ENCODE measurements at places on chromosomes 12 and 14.

GRCh38 chr14:100849115-100849781 is 23.3 kb downstream of the MEG3 start:
- peak; percentile 92 for DNase-seq

DNA sequence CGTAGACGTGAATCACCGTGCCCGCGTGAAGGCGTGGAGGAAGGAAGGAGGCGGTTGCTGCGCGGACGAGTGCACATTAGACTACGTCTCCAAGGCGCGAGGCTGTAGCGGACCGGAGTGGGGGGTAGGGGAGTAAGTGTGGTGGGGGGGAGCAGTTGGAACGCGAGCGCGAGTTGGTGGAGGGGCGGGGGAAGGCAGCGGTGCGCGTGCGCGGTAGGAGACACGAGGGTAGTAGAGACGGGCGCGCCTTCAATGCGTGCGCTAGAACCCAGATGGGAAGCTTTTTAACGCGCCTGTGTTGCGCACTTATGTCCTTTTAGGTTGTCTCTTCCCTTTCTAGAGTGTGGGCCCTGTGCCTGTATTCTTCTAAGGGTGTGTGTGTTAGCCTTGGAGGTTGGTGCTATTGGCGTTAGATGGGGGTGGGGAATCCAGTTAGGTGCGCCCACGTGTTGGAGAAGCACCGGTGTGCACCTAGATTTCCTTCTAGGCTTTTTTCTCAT is 604 bp downstream of the EIF4B start:
- DNase-seq = peak; percentile 79

- DNase-seq = no peak
These were observed 8.8 kb downstream of the TAS2R13 start for GRCh38 chr12:10900530-10900929.

- DNase-seq = peak; percentile 79
These were observed 31.2 kb downstream of the TMCC3 start for GRCh38 chr12:94618995-94619695.

GRCh38 chr12:105487963-105488362 is 157.5 kb downstream of the C12orf75 start:
- DNase-seq = no peak

DNA sequence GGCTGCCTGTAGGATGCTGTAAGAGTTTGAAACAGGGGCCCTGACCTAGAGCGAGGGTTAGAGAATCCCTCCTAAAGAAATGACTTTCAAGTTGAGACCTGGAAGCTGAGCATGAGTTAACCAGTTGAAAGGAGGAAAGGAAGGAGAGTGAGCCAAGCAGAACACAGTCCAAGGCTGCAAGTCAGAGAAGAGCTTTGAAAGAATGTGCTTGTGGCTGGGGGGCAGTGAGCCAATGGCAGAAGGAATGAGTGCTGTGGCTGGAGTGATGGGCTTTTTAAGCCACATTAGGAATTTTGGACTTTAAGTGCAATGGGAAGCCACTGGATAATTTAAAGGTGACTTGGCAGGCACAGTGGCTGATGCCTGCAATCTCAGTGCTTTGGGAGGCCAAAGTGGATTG is 18.1 kb downstream of the CDKN1B start:
- DNase-seq = no peak

DNA sequence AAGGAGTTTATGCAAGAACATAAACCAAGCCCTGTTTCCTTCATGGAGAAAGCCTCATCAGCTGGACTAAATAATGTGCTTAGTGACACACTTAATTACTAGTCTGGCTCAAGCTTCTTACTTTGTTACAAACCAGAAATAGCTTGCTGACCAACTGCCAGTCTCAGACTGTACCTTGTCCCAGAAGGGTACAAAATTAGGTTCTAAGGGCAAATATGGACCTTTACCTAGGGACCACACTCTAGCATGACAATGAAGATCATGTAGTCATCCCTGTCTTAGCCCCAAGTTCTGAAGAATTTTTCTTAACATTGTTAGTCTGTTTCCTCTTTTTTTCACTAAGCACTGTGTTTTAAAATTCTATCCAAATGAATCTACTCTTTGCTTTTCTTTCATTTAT is 2.2 kb downstream of the AMN1 start:
- no peak for DNase-seq

DNA sequence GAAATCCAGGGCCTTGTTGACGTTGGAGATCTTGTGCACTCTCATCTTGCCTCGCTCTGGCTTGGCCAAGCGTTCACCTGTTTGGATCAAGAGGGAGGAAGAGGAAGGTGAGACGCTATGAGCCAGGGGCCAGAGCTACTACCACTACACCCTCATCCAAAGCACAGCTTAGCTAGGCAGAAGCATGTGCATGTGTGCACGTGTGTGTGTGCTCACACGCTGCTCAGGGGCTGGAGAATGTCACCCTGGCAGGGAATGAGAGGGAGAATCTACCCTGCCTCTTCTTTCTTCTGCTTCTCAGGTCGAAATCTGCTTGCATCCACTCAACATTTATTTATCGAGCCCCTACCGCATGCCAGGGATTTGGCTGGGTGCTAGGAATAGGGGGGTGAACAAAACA is 58.1 kb downstream of the ACTN1 start:
- DNase-seq = no peak

- peak; percentile 62 for DNase-seq
These were observed 72.9 kb upstream of the FOXN3 start for GRCh38 chr14:89489761-89490437.

GRCh38 chr14:100082723-100083122 is 17.5 kb downstream of the EVL start:
- DNase-seq = no peak

DNA sequence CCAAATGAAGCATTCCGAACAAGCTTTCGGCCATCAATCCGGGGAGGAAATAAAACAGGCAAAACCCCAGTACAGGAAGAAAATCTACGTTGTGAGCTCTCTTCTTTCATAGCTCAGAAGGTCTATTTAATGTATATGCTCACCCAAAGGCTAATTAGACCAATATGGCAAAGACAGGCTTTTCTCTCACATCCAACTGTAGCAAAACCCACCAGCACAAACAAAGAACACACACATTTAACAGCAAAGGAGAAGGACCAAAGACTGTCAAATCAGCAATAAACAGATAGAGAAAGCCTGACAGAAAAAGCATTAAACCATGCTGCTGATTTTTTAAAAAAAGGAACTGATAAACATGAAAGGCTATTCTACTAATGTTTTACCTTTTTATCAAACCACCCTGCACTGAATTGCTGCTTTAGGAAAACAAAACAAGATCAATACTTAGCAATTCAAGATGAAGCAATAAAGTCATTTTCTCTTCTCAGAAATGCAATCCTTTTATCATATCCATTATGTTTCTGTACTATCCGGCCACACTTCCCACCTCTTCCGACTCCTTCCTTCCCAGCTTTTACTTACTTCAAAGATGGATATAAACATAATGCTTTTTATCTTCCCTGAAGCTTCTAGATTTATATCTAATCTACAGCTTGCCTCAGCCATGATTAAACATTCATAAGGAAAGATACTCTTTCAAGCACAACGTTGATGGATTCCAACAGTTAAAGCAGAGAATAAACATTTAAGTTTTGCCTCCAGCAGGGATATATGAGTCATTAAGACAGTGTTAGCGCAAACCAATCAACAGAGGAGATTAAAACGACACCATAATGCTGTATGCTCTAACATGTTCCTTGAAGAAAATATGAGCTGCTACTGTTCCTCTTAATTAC is 74.6 kb upstream of the BBS10 start:
- no peak for DNase-seq

GRCh38 chr14:98888927-98889835 is 382.8 kb downstream of the BCL11B start:
- no peak for DNase-seq

DNA sequence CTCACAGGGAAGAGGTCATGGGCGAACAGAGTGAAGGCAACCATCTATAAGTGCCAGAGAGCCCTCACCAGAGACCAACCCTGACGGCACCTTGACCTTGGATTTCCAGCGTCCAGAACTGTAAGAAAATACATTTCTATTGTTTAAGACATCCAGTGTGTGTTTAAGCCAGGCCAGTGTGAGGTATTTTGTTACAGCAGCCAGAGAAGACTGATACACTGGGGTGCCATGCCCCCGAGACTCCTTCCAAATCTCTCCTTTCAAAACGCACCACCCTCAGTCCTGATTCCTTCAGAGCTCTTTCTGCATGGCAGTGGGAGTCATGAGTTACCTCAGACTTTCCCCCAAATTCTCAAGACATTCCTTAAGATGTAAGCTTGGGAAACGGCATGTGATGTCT is 2.5 kb upstream of the SERPINA5 start:
- no peak for DNase-seq

DNA sequence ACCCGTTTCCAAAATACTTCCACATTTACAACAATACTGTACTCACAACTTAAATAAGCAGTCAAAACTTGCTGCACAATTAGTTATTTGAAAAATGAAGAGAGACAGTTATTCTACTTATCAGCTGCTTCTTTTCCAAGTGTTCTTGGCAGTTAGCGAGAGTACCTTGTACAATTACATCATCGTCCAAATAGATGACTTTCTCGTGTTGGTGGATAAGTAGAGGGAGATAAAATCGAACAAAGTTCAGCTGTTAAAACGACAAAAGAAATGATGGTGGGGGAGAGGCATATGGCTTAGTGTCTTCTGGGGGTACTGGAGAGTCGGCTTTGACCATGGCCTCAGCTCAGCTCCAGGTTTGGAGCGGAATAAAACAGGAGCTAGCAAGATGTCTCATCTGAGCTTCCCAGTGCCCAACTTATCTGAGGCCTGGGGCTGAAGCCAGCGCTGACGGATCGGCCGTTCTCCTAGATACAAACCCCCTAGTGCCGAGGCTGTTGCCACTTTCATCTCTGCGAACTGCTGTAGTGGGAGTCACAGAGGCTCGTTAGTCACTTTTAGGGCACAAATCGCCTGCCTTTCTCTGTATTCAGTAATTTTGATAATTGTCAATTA is 31.7 kb downstream of the TDG start:
- peak; percentile 14 for DNase-seq

- no peak for DNase-seq
These were observed 65.5 kb downstream of the LRP6 start for GRCh38 chr12:12201274-12201758.

DNA sequence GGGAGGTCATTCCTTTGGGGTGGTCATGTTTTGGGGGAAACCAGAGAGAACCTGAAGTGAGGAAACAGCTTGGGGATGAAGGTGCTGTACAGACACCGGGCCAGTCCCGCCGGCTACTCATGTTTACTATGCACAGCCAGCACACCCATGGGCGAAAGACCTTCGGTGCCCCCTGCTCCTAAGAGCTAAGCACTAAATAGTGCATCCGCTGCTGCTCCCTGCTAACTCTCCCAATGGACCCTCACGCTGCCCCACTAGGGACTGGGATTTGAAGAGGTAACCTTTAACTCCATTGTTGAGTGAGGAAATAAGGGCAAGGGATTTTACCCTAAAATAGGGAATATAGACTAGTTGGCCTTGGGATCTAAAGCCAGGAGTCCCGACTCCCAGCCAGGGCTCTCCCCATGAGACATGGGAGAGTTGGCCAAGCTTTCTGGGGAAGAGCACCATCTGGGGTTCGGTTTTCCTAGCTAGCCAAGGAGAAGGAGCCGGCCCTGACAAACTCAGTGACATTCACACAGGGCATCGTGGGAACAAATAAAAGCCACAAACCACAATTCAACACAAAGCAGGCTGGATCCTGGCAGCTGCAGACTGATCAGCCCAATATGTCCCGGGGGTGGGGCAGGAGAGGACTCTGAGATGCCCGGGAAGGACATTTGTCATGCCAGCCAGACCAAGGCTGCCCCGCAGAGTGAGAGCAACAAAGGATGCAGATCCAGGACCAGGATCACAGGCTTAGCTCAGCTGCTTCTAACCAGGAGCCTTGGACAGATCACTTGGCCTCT is 91.7 kb downstream of the SINHCAF start:
- DNase-seq = peak; percentile 23

DNA sequence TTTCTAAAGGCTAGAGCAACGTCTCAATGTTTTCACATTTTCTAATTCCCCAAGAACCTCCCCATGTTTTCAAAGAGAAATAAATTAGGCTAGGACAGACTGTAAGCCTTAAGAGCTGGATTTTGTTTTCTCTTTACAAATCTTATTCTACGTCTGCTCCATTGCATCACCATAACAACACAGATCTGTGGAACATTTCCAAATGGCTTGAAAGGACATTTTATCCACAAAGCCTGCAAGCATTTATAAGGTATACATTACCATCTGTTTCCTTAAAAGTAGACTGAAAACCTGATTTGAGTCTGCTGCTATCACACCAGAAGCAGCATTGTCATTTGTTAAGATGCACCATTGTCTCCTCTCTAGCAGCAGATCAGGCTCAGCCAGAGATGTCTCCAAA is 115.3 kb upstream of the PLEKHA5 start:
- no peak for DNase-seq

GRCh38 chr12:16610743-16611142 is 4.8 kb upstream of the LMO3 start:
- DNase-seq = no peak

DNA sequence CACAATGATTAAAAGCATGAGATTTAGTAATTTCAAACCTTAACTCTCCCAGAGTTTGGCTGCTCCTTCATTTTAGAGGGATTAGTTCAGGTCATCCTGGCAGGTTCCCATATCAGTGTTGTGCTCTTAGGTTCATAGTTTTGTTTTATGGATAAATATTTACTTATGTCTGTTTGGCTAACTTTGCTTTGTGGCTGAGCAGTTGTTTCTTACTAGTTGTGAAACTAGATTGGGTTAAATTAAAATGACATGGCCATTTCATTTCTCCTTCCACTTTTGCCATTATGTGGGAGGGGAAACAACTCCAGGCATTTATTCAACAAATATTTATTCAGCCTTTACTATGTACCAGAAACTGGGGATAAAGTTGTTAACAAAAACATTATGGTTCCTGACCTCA is 158.8 kb downstream of the TMTC3 start:
- DNase-seq = no peak

DNA sequence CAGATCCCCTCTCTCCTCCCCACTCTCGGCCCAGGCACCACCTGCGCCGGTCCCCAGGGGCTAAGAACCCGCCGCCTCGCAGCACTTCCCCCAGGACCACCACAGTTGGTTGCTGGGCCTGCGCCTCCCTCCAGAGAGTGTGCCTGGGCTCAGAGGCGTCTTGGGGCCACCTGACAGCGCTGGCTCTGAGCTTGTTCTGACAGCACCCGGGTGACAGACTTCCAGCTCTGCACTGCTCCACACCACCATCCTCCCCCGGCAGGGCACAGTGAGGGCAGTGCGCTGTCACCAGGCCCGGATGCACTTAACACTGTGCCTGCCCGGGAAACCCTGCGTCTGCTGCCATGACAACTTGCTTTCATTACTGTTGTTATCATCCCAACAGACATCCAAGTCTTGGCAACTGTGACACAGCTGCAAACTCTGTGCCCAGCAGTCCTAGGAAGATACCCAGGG is 6.6 kb downstream of the BRF1 start:
- peak; percentile 87 for DNase-seq

DNA sequence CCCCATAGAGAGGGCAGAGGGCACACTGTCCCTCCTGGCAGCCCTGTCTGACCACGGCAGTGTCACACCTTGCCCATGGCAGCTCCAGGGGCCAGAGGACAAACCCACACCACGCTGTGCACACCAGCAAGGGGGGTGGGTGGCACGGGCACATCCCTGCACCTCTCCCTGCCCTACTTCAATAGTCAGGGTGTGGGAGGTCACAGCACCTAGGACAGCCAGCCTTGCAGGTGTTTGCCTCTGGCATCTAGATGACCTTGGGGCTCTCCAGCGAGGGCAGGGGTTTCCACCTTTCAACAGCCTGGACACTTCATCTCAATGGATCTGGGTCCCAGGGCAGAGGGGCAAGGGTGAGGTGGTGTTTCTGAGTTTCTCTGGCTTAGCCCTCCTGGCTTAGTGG is 69.2 kb downstream of the LGMN start:
- peak; percentile 51 for DNase-seq

- no peak for DNase-seq
These were observed 1123.0 kb downstream of the VRK1 start for GRCh38 chr14:97920201-97920600.
